T-helper 17 cell (primary cell): ENCODE measurements at places on chromosomes 5 and 9. TPM values are rescaled to one million over a fixed set of nuclear protein-coding genes. Genes with fewer than 3 reads are reported as not detected.

The SPINK5 gene
- not detected for total RNA-seq

The PCDHB3 gene
- not detected for total RNA-seq

DNA sequence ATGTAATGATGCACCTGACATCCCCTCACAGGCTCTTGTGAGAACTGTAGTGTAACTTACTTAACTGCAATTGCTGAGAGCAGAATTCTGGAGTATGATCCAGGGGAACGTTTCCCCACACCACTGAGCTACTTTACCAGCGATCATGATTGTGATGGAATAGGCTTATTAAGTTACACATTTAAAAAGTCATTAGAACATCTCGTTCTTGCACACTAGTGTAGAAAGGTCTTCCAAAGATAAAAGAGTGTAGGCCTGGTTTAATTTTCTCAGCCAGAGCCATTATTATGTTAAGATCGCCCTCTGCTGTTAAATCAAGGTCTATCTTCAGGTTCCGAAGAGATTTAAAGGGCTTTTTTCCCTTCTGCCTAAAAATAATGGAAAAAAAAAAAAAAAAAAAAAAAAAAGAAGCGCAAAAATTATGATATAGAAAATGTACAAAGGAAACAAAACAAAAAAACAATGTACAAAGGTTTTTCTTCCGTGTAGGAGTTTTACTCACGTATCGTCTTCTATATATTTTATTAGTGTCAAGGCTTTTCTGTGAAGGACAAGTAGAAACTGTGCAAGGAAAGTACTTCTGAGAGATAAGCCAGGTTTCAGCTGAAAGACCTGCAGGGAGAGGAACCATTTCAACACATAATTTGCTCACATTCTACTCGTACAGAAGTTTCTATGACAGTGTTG lies 18.6 kb upstream of the MOB3B start:
- no peak for DNase-seq
- no peaks in the 10 kb centered on the region for H3K27me3 ChIP-seq
- no peak overlapping the region for H3K27ac ChIP-seq
- no peak overlapping the region for H3K4me3 ChIP-seq

- H3K4me1 ChIP-seq, result peaks cover 4% of the 10 kb centered on the region
- no peak for DNase-seq
- H3K27ac ChIP-seq, result no peak overlapping the region
- H3K27me3 ChIP-seq, result no peaks in the 10 kb centered on the region
These were observed 25.5 kb downstream of the DDX31 start for GRCh38 chr9:132644251-132644650.

DNA sequence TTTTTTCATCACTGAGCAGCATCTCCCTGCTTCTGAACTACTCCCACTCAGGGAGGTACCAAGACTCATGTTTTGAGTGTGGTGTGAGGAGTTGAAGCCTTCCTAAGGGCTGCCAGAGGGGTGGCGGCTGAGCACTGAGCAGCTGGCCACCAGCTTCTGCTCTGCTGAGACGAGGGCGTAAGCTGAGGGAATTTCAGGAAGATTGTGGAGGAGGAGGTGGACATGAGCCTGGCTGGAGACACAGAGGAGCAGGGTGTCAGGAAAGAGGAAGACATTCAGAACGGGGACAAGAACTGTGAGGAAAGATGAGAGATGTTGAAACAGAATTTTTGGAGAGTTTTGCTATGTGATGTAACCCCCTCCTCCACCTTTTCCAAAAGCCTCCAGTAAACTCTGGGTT lies 7.8 kb downstream of the LCP2 start:
- peak overlapping the region; percentile 99 for H3K4me3 ChIP-seq
- H3K27ac ChIP-seq, result peak overlapping the region; percentile 100
- peaks cover 40% of the 10 kb centered on the region for H3K36me3 ChIP-seq
- no peaks in the 10 kb centered on the region for H3K27me3 ChIP-seq
- H3K4me1 ChIP-seq, result peaks cover 92% of the 10 kb centered on the region

- DNase-seq, result no peak
- H3K4me1 ChIP-seq, result no peaks in the 10 kb centered on the region
- H3K27ac ChIP-seq, result no peak overlapping the region
- H3K27me3 ChIP-seq, result no peaks in the 10 kb centered on the region
These were observed 483.2 kb upstream of the BRINP1 start for GRCh38 chr9:119852390-119852789.
